ENCODE measurements at places on chromosomes 11 and 22.

DNA sequence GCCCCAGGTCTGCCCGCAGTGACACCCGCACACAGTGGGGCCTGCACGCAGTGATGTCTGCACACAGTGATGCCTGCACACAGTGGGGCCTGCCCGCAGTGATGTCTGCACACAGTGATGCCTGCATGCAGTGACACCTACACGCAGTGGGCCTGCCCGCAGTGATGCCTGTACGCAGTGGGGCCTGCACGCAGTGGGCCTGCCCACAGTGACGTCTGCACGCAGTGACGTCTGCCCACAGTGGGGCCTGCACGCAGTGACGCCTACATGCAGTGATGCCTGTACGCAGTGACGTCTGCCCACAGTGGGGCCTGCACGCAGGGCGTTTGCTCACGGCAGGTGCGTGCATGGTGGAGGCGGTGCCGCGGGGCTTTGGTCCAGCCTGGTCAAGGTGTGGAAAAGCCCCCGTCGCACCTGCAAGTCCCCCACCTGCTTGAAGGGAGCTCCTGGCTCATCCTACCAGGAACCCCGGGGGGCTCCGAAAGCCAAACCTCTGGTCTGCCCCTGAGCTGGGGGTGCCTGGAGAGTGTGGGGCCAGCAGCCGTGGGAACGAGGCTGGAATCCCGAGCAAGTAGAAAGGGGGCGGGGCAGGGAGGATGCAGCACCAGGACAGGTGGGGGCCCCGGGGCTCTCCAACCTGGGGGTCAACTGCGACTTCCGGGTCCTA, 8.9 kb upstream of the SYT8 start:
- DNase-seq: no peak

DNA sequence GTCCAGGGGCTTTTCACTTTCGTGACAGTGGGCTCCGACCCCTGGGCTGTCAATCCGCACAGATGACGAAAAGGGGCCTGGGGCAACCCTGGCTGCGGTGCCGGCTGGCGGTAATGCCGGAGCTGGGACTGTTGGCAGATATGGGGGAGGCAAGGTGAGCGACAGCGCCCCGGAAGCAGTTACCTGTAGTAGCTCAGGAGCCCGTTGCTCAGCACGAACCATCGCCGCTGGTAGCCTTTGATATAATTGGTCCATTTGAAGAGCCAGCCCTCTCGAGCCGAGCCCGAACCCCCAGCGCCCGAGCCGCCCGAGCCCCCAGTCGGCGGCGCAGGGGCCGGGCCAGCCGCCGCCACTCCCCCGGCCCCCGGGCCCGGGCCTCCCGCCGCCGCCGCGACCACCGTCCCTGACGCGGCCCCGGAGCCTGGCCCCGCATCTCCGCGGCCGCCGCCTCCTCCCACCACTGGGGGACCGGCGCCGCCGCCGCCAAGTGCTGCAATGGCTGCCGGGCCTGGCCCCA, 396 bp downstream of the OSBP start:
- peak; percentile 50 for DNase-seq

- DNase-seq: peak; percentile 61
Measured at GRCh38 chr22:46737976-46738646, at the start of gene CERK. Gene CERK (minus strand): TSS chr22:46738252. CDS start chr22:46738148, 104 bp downstream.

DNA sequence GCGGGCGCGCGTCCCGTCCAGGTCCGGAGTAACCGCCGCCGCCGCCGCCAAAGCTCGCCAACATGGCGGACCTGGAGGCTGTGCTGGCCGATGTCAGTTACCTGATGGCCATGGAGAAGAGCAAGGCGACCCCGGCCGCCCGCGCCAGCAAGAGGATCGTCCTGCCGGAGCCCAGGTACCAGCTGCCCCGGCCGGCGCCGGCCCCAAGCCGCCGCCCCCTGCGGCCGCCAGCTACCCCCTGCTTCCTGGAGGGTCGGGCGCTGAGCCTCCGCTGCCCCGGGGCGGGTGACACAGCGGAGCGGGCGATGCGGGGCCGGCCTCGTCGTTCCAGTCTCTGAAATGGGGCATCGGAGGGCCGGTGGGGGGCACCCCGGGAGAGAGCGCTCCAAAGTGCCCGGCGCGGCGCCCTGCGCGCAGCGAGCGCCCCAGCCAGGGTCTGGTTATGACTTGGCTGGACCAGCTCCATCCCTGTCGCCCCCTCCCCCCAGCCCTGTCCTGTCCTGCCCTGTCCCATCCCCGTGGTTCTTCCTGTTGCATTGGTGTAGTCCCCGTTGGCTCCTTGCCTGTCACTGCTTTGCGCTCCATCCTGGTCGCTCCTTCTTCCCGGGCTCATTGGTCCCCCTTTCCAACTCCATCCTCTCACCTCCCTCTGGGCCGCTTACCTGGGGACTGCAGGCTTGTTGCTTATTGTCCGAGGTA, 653 bp downstream of the GRK3 start:
- DNase-seq: no peak

DNA sequence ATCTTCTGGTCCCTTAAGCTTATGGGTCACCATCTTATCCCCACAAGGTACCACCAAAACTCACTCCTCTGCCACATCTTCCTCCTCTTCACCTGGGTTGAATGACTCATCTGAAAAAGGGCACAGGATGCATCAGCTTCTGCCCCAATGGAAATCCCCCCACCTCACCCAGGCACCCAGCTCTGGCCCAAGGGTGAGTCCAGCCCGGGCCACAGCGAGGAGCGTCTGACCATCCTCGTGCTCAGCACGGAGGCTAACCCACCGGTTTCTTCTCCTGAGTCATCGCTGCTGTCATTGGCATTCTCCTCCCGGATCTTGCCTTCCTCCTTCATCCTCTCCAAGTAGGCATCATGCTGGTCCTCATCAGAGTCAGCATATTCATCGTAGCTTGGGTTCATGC, 5.3 kb upstream of the TNKS1BP1 start:
- DNase-seq: no peak

DNA sequence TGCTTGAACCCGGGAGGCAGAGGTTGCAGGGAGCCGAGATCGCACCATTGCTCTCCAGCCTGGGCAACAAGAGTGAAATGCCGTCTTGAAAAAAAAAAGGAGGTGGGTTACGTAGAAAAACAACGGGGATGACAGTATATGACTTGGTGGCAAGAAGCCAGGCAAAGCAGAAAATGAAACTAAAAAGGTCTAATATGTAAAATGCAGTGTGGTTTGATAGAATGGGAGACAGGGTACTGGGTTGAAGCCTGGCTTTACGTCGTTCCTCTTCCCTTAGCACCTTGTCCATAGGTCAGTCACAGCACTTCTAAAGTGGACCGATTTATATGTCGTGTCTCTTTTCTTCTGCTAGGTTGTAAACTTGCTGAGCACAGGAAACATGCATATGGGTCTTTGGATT, 274.9 kb upstream of the ZC3H12C start:
- DNase-seq: no peak

GRCh38 chr11:122095681-122096262, 20.2 kb downstream of the BLID start:
- DNase-seq: no peak

- DNase-seq: no peak
Measured at GRCh38 chr11:86245369-86246292, 1.1 kb downstream of the EED start.

DNA sequence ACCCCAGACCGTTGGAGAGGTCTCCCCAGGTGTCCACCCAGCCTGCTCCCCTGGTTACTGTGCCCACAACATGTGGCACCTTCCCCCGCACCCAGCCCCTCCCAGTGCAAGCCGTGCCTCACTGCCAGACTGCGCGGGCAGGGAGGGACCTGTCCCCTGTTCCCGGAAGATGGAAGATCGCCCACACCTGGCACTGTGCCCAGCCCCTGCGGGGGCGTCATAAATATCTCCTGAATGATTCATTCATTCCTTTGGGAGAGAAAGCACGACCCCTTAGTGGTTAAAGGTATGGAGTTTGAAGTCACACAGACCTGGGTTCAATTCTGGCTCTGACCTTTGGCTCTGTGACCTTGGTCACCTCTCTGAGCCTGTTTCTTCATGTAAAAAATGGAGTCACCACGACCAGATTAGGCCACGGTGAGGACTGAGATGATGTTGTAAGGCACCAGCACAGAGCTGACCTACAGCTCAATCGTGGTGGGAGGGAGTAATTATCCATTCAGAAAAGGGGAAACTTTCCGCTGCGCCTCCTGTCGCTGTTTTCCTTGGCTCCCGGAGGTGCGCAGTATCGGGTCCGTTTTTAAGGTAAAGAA, 497 bp upstream of the SYT12 start:
- no peak for DNase-seq

GRCh38 chr11:91802475-91802874, 422.1 kb upstream of the FAT3 start:
- no peak for DNase-seq

DNA sequence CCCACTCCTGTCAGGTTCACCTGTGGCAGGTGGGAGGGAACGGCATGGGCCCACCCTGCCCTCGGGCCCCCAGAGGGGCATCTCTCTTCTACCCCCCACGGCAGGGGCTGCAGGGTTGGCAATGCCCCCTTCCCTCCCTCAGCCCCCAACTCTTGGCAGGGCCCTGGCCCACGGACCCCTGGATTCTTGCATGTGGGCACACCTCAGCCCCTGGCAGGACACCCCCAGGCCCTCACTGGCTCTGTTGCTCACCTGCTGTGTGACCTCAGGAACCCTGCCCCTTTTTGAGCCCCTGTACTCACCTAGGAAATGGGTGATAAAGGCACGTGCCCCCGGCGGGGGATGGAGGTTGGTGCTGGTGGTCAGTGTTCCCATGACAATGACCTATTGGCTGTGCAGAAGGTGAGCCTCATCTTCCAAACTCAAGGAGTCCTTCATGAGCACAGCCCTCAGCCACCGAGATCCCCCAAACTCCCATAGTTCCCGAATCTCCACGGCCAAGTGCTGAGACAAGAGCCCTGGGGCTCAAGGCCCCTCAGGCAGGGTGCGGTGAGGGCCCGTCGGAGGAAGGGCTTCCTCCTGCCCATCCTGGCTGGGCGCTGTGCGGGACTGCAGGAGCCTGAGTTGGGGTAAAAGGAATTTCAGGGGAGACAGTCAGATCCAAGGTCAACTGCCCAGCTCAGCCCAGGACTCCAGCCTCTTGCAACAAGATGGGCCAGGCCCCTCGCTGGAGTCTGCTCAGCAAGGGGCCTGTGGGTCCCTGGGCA, 198.2 kb downstream of the IGLL1 start:
- DNase-seq: no peak

GRCh38 chr11:3163241-3163981, 1.7 kb downstream of the OSBPL5 start:
- DNase-seq: no peak

DNA sequence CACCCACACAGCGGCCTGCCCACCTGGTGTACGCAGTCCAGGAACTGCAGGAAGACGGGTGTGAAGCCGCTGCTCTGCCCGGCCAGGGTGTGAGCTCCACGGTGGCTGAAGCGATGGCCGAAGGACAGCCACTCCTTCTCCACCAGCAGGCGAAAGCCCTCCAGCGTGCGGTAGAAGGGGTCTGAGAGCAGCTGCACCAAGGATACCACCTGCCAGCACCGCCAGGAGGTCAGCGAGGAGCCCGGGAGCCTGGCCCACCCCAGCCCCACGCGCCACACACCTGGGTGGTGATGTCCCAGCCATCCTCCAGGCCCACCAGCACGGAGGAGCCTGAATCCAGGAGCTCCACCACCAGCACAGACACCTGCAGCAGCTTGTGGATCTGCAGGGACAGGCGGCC, 19.6 kb downstream of the SBF1 start:
- no peak for DNase-seq

DNA sequence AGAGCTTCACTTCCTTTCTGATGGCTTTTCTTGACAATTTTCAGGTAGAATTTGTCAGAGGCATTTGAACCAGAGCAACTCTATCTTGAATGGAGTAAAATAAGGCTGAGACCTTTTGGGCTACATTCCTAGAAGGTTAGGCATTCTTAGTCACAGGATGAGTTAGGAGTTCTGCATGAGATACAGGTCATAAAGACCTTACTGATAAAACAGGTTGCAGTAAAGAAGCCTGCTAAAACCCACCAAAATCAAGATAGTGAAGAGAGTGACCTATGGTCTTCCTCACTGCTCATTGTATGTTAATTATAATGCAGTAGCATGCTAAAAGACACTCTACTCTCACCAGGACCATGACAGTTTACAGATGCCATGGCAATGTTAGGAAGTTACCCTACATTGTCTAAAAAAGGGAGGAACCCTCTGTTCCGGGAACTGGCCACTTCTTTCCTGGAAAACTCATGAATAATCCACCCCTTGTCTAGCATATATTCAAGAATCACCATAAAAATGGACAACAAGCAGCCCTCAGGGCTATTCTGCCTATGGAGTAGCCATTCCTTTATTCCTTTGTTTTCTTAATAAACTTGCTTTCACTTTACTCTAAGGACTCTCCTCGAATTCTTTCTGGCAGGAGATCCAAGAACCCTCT, 1519.7 kb upstream of the TENM4 start:
- no peak for DNase-seq

DNA sequence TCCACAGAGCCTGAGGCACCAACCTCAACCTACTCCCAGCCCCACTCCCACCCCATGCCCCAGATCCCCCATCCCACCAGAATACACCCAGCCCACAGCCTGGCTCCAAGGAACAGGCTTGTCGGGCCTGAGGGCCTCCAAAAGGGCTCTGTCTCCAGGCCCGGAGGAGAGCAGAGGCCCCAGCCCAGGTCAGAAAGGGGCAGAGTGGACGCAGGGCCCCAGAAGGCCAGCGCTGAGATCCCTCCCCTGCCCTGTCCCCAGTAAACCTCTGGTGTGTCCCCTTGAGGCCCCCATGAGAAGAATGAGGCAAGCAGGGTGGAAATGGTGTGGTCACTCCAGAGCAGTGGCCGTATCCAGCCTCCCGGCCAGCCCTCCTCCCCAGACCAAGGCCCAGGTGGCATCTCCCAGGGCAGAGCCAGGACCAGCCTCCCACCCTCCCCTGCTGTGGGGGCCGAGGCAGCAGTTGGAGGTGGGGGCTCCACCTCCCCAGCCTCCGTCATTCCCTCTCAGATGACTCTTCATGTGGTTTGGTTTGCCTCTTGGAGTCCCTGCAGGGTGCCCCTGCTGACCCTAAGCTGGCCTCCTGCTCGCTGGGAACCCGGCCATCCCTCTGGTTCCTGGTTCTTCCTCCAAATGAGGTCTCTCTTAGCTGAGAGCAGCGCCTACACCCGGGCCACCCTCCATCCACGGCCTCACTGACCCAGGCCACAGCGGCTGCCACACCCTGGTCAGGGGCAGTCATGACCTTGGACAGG, 195.0 kb downstream of the IGLL1 start:
- no peak for DNase-seq

GRCh38 chr11:71947498-71947897, 18.7 kb downstream of the RNF121 start:
- no peak for DNase-seq

- no peak for DNase-seq
Measured at GRCh38 chr11:94838027-94838731, 70.0 kb downstream of the AMOTL1 start.

- DNase-seq: no peak
Measured at GRCh38 chr11:120336641-120337354, 585 bp downstream of the ARHGEF12 start.

- no peak for DNase-seq
Measured at GRCh38 chr11:72738199-72739141, 13.7 kb downstream of the ARAP1 start.

DNA sequence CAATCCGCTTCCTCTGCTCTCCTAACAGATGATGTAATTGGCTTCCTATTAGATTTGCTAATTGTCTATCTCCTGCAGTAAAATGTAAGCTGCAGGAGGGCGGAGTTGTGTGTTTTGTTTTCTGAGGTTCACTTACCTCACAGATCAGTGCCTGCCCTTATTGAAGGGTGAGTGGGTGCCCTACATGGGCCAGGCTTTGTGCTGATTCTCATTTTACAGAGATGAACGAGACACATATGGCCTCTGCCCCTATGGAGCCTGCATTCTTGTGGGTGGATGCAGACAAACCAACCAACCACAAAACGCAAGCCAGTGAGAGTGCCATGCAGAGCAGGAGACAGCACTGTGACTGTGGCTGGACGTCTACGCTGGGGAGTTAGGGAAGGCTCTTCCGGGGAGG, 9.9 kb downstream of the TESMIN start:
- no peak for DNase-seq

GRCh38 chr11:113487622-113488021, 12.4 kb upstream of the DRD2 start:
- DNase-seq: no peak
